Upper lobe of right lung (tissue), 1 donor: ENCODE measurements at places on chromosomes 1 and 21.

DNA sequence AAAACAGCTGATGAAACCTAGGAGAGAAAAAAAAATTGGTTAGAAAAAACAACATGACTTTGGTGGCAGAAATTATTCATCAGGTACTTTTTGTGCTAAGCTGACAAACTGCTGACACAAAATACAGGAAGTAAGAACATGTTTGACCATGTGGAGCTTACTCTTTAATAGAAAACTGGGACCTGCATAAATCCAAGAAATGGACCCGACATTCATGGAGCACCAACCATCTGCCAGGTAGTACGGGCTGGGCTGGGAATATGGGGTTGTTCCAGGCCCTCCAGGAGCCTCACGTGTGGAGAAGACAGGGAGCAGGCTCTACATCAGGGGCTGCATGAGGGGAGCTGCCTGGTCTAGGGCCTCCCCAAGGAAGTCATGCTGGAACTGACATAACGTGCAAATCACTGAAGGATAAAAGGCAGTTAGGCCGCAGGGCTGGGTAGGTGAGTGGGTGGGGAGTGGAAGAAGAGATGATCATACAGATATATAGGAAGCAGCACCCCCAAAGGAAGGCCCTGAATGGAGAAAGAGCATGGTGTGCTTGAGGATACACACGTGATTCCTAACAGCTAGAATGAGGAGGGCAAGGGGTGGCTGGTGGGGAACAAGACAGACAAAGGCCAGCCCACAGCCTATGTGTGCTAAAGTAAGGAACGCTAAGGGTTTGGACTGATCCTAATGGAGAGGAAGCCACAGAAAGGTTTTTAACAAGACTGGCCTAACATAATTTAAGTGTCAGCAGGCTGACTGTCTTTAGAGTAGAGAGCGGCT, 26.1 kb downstream of the CD58 start:
- no peak for DNase-seq

GRCh38 chr1:235239851-235240250, 78.8 kb upstream of the RBM34 start:
- no peak for DNase-seq

DNA sequence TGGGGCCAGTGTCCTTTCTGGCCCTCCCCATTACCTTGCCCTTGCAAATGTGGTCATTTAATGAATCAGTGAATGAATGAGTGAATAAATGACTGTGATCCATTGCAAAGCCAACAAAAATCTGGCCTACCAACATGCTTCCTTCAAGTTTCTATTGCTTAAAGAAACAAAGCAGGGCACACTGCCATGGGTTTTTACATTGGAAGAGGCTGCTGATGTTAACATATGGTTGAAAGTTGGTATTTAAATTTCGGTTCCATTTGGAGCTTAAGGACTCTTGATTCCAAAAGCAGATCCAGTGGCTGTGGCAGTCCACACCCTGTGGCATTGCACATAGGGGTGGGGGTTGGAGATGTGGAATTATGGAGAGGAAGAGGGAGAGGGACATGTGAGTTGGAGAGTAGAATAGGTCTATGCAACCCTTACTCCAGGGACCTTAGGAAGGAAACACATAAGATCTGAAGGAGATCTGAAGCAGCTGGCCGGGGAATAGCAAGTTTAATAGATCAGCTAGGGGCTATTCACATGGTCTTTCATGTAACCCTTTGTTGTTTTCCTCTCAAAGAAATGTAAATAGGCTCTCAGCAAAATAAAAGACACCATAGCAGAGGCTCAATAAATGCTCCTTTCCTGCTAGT, 7.2 kb downstream of the ABCA4 start:
- no peak for DNase-seq

DNA sequence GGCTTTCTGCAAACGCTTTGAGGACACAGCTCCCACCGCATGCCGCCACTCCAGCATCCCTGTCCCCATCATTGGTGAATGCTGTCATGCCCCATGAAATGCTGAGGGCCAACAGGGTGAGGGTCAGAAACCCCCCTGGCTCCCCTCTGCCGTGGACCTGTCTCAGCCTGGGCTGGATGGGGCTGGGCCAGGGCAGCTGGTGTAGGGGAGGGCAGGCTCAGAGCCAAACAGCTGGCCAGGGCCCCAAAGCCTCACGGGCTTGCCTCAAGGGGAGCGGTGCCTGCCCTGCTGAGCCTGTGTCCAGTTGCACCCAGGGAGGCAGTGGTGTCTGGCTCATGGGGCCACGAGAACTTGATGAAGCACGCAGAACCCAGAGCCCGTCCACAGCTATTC, 49.7 kb downstream of the S100B start:
- no peak for DNase-seq

- DNase-seq, result no peak
These were observed 88.1 kb upstream of the ATP1A1 start for GRCh38 chr1:116284819-116285390.
